ENCODE measurements at places on chromosomes 1 and 21. TPM values are rescaled to one million over a fixed set of nuclear protein-coding genes. Genes with fewer than 3 reads are reported as not detected.

GREM2 gene
- 0.76 TPM for total RNA-seq

HTR6 gene
- not detected for total RNA-seq

DCDC2B gene
- 11.4 TPM for total RNA-seq

GRCh38 chr1:170707959-170708655 lies 44.2 kb downstream of the PRRX1 start:
- no peak for DNase-seq
- H3K27me3 ChIP-seq = no peaks in the 10 kb centered on the region
- no peaks in the 10 kb centered on the region for H3K4me1 ChIP-seq

LENEP gene
- total RNA-seq = not detected

DNA sequence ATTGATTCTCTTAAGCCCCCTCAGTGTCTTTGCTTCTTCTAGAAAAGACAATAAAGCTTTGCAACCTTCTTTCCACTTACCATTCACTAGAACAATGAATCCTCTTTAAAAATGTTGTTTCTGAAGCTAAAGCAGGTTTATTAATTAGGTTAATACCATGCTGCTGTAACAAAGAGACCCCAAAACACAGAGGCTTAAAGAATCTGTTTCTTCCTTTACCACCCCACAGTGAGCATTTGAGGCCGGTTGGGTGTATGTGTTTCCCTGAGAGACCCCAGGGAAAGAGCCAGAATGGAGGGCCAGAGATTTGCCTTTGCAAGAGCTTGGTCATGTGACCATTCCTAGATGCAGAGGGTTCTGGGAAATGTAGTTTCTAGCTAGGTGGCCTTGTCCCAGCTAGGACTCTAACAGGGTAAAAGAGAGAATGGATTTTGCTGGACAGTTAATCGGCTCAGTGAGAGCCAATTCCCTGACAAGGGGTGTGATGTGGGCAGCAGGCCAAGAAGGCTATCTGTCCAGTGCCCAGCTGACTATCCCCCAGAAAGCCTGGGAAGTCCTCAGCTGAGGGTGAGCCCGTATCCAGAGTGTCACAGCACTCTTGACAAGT lies 191.8 kb upstream of the TMEM51 start:
- H3K36me3 ChIP-seq = no peaks in the 10 kb centered on the region
- no peaks in the 10 kb centered on the region for H3K27me3 ChIP-seq
- H3K4me1 ChIP-seq = peaks cover 12% of the 10 kb centered on the region
- H3K4me3 ChIP-seq = no peak overlapping the region

DNA sequence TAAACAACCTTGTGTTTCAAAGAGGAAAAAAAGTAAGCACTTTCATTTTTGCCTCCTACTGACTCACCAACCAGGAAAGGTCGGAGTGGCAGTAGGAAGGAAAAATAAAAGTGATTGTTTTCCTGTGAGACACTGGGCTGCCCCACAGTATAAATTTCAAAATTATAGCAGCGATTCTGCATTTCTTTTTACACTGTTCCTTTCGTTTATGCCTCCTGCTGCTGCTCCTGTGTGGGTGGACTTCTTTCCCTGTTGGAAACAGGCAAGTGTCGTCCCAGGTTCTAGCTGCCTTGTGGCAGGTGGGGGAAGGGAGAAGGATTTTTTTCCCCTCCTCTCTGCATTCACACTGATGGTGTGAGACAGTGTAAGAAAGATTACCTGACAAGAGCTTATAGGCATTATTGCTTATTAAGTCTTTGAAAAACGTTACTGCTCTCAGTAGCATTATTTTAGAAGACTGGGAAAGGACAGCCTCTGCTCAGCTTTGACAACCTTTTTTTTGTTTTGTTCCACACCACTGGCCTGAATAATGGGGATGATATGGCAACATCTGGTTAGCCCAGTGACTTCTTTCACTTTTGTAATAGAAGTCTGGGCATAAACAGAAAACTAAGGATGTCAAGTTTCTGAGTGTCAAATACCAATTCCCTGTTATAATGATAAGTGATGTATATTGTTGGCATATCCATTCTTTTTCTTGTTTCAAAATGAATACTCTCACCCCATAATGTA lies 77.9 kb downstream of the NEK7 start:
- peaks cover 19% of the 10 kb centered on the region for H3K4me1 ChIP-seq
- peak overlapping the region; percentile 12 for H3K27ac ChIP-seq
- no peak overlapping the region for H3K4me3 ChIP-seq

CFHR2 gene
- not detected for total RNA-seq

GRCh38 chr1:17315542-17316130 lies 7.6 kb downstream of the PADI4 start:
- no peak overlapping the region for H3K4me3 ChIP-seq
- H3K36me3 ChIP-seq = no peaks in the 10 kb centered on the region
- H3K27me3 ChIP-seq = no peaks in the 10 kb centered on the region
- no peaks in the 10 kb centered on the region for H3K4me1 ChIP-seq
- H3K27ac ChIP-seq = no peak overlapping the region
- DNase-seq = no peak

DNA sequence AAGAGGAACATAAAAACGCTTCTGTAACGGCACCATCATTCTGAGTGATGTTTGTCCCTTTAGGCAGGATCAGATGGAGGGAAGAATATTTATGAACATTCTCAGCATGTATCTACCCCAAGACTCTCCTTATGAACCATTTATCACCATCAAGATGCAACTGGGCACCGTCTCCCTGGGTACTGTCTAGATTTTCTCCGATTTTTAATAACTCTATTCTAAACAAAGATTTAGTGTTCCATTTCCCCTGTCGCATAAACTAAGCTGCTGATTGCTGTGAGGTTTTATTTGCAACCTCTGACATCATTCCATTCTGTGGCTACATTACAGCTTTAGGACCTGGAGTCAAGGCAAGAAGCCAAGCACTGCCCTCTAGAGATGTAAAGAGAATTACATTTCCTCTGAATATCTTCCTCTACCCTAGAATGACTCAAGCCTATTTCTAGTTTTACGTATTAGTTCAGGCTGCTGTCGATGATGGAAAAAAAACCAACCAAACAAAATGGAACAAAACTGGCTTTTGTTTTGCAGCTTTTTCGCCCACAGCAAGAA lies 130.1 kb upstream of the MAP1LC3C start:
- no peak overlapping the region for H3K27ac ChIP-seq
- H3K4me3 ChIP-seq = no peak overlapping the region
- no peaks in the 10 kb centered on the region for H3K27me3 ChIP-seq
- DNase-seq = no peak
- H3K4me1 ChIP-seq = no peaks in the 10 kb centered on the region

GRCh38 chr1:180227861-180228647 lies 2.0 kb upstream of the LHX4 start:
- no peak overlapping the region for H3K4me3 ChIP-seq
- no peak for DNase-seq
- H3K27me3 ChIP-seq = peaks cover 22% of the 10 kb centered on the region
- H3K27ac ChIP-seq = no peak overlapping the region
- peaks cover 33% of the 10 kb centered on the region for H3K4me1 ChIP-seq
- no peaks in the 10 kb centered on the region for H3K36me3 ChIP-seq

DNA sequence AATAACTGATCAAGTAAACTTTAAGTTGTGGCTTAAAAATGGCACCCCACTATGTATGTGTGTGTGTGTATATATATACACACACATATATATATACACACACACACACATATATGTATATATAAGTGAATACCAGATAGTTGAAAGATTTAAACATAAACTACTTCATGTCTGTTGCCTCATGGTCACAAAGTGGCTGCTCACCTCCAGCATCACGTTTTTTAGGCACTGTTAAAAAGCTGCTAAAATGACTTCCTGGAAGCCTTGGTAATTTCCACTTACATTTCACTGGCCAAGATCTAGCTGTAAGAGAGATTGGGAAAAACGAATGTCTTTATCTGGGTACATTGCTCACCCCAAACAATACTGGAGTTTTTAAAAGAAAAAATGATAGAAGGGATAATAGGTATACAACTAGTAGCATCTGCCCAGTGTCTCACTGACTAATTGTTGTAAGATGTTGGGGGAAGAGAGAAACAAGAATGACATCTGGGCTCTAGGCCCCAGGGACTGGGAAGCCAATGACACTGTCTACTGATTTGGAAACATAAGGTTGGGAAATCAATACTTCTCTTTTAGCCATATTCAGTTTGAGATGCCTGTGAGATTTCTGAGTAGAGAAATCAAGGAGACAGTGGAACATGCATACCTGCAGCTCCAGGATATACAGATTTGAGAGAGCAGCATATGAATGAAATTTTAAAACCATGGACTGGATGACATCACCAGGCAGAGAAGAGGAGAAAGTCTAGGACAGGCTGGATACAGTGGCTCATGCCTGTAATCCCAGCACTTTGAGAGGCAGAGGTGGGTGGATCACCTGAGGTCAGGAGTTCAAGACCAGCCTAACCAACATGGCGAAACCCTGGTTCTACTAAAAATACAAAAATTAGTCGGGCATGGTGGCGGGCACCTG lies 42.8 kb downstream of the CLDN14 start:
- DNase-seq = no peak
- H3K27me3 ChIP-seq = no peaks in the 10 kb centered on the region
- no peak overlapping the region for H3K4me3 ChIP-seq

- peaks cover 3% of the 10 kb centered on the region for H3K4me1 ChIP-seq
- no peaks in the 10 kb centered on the region for H3K27me3 ChIP-seq
- no peak for DNase-seq
- H3K4me3 ChIP-seq = peak within 1 kb of the TSS; percentile 28
- H3K27ac ChIP-seq = peak within 1 kb of the TSS; percentile 67
Measured at GRCh38 chr1:247415423-247416361, at the start of gene NLRP3. Gene NLRP3, plus strand, starts transcription at chr1:247416173. Its CDS starts 2,628 bp downstream, at chr1:247418801.

DNA sequence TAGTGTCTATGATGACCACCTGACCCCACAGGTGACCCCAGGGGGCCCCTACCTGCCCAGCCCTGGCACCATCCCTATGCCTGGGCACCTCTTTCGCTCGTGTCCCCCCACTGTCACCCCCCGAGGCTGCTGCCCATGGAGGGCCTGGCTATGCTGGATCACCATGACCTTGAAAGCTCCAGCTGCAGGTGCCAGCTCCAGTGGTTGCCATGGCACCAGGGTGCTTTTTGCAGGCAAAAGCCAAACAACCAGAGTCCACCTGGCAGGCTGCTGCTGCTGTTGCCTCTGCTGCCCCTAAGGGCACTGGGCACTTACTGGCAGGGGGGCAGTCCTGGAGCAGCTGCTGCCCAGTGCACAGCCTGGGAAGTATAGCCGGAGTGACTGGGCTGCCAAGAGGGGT lies 21.7 kb downstream of the ETNK2 start:
- peaks cover 21% of the 10 kb centered on the region for H3K36me3 ChIP-seq
- H3K4me1 ChIP-seq = peaks cover 35% of the 10 kb centered on the region
- DNase-seq = no peak
- no peak overlapping the region for H3K4me3 ChIP-seq
- H3K27me3 ChIP-seq = no peaks in the 10 kb centered on the region

CD1D gene
- total RNA-seq = 5.2 TPM

FYB2 gene
- total RNA-seq = 1.2 TPM

- no peaks in the 10 kb centered on the region for H3K27me3 ChIP-seq
- H3K4me3 ChIP-seq = no peak overlapping the region
- H3K4me1 ChIP-seq = peaks cover 10% of the 10 kb centered on the region
- H3K36me3 ChIP-seq = no peaks in the 10 kb centered on the region
- DNase-seq = no peak
Measured at GRCh38 chr1:160376525-160377131, 9.8 kb downstream of the NHLH1 start.

IFI44 gene
- 33.5 TPM for total RNA-seq

DNA sequence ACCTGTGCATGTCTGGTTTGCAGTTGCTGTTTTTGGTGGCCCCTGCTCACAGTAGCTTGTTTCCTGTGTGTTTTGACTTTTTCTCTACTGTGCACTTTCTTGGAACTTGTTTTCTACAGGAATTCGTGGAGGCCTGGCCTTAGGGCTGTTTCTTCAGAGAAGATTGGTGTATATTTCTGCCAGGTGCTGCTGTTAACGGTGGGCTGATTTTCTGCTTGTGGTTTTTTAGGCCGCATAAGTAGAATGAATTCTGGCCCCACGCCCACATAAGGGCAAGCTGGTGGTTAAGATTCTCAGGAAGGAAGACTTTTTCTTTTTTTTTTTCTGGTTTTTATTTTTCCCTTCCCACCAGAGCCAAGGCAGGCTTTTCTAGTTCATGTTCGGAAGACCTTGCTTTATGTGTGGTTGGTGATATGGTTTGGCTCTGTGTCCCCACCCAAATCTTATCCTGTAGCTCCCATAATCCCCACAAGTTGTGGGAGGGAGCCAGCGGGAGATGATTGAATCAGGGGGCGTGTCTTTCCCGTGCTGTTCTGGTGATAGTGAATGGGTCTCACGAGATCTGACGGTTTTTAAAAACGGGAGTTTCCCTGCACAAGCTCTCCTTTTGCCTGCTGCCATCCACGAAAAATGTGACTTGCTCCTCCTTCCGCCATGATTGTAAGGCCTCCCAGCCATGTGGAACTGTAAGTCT lies 71.5 kb upstream of the DISP3 start:
- no peaks in the 10 kb centered on the region for H3K4me1 ChIP-seq
- H3K4me3 ChIP-seq = no peak overlapping the region
- no peak overlapping the region for H3K27ac ChIP-seq
- no peak for DNase-seq
- no peaks in the 10 kb centered on the region for H3K36me3 ChIP-seq
- no peaks in the 10 kb centered on the region for H3K27me3 ChIP-seq

DNA sequence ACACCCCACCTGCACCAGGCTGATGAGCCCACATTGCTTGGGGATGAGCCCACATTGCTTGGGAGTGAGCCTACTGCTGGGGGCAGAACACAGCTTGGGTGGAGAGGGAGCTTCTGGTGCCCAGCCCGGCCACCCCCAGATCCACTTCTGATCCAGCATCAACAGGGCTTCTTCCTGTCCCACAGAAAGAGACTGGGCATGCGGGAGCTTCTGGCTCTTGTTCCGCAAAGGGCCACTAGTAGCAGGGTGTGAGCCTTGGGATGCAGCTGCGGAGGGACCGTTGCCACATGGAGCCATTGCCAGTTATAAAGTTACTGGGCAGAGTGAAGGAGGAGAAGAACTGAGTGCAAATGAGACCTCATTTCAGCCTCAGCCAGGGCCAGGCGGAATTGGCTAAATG lies 36.3 kb downstream of the PKP1 start:
- H3K4me3 ChIP-seq = no peak overlapping the region
- H3K4me1 ChIP-seq = no peaks in the 10 kb centered on the region
- H3K36me3 ChIP-seq = no peaks in the 10 kb centered on the region
- no peaks in the 10 kb centered on the region for H3K27me3 ChIP-seq
- DNase-seq = no peak

USP21 gene
- 25.6 TPM for total RNA-seq

- no peak for DNase-seq
- H3K27me3 ChIP-seq = no peaks in the 10 kb centered on the region
- peaks cover 6% of the 10 kb centered on the region for H3K36me3 ChIP-seq
- peak overlapping the region; percentile 16 for H3K27ac ChIP-seq
- peaks cover 46% of the 10 kb centered on the region for H3K4me1 ChIP-seq
Measured at GRCh38 chr1:9890224-9890731, 19.8 kb downstream of the CTNNBIP1 start.

- H3K4me1 ChIP-seq = peaks cover 28% of the 10 kb centered on the region
- no peak for DNase-seq
- H3K4me3 ChIP-seq = no peak overlapping the region
- H3K36me3 ChIP-seq = no peaks in the 10 kb centered on the region
Measured at GRCh38 chr1:109252893-109253802, 3.8 kb downstream of the CELSR2 start.

DNA sequence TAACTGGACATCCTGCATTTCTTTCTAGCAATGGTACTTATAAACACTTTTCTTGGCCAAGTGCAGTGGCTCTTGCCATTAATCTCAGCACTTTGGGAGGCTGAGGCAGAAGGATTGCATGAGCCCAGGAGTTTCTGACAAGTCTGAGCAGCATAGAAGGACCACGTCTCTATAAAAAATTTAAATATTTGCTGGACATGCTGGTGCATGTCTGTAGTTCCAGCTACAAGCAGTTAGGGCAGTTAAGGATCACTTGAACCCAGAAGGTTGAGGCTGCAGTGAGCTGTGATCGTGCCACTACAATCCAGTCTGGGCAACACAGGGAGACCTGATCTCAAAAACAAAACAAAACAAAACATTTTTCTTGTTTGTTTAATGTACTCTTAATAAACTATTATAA lies 434.0 kb downstream of the PLA2G4A start:
- H3K4me1 ChIP-seq = no peaks in the 10 kb centered on the region
- H3K27ac ChIP-seq = no peak overlapping the region
- no peak for DNase-seq

Data from upper lobe of left lung (tissue), 6 donors.